Natural killer cell (primary cell): ENCODE measurements at places on chromosomes 1 and 21. TPM values are rescaled to one million over a fixed set of nuclear protein-coding genes. Genes with fewer than 3 reads are reported as not detected.

- H3K4me1 ChIP-seq = no peaks in the 10 kb centered on the region
- DNase-seq = no peak
- no peak overlapping the region for H3K4me3 ChIP-seq
- H3K27ac ChIP-seq = no peak overlapping the region
Observed at GRCh38 chr1:12504601-12505000, 113.4 kb downstream of the DHRS3 start.

GRCh38 chr1:221715321-221716169 lies 26.3 kb downstream of the DUSP10 start:
- no peak for DNase-seq
- no peak overlapping the region for H3K27ac ChIP-seq
- no peak overlapping the region for H3K4me3 ChIP-seq
- H3K27me3 ChIP-seq = no peaks in the 10 kb centered on the region
- H3K36me3 ChIP-seq = no peaks in the 10 kb centered on the region
- peaks cover 54% of the 10 kb centered on the region for H3K4me1 ChIP-seq

The HES3 gene
- total RNA-seq = not detected

GRCh38 chr1:27036718-27037117 lies 24.1 kb upstream of the TENT5B start:
- H3K4me1 ChIP-seq = peaks cover 2% of the 10 kb centered on the region
- DNase-seq = no peak
- no peaks in the 10 kb centered on the region for H3K36me3 ChIP-seq
- H3K27me3 ChIP-seq = no peaks in the 10 kb centered on the region
- H3K27ac ChIP-seq = no peak overlapping the region

DNA sequence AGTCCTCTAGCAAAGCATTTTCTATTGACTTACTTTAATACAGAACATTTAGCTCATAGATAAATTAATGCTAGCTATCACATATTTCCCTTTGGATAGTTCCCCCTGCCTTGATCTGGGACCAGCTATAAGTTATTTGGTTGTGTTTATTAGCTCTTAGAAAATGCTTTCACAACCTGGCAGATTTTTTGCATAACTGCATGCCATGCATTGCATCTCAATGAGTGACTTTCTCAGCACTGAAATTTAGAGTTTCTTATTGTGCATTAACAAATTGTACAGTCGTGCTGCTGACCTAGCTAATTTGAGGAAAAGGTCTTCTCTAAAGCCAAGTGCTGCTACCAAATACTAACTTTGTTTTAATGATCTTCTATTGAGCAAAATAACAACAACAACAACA lies 164.8 kb downstream of the PLPPR5 start:
- H3K4me1 ChIP-seq = no peaks in the 10 kb centered on the region
- H3K4me3 ChIP-seq = no peak overlapping the region
- H3K27ac ChIP-seq = no peak overlapping the region
- DNase-seq = no peak
- no peaks in the 10 kb centered on the region for H3K27me3 ChIP-seq

The ANGPTL3 gene
- not detected for total RNA-seq

The CNKSR1 gene
- total RNA-seq = 1.0 TPM

DNA sequence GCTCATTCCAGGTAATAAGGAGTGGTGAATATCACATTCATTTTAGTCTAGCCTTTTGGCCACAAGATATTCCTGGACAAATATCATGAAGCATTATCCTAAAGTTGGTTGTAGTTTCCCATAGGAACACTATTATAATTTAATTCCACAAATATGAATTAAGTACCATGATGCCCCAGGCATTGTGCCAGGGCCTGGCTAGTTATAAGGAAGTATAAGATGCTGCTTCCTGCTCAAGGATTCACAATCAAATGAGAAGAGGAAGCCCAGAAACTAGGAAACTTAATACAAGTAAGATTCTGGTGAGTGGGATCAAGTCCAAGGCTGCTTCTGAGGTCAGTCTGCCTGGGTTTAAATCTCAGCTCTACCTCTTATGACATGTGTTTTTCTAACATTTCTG lies 30.6 kb upstream of the ZP4 start:
- H3K4me3 ChIP-seq = no peak overlapping the region
- no peaks in the 10 kb centered on the region for H3K4me1 ChIP-seq
- H3K36me3 ChIP-seq = no peaks in the 10 kb centered on the region
- H3K27ac ChIP-seq = no peak overlapping the region
- H3K27me3 ChIP-seq = no peaks in the 10 kb centered on the region

The CD101 gene
- total RNA-seq = 2.5 TPM

GRCh38 chr21:23837564-23837963 lies 1769.7 kb downstream of the MRPL39 start:
- no peak overlapping the region for H3K4me3 ChIP-seq
- H3K36me3 ChIP-seq = no peaks in the 10 kb centered on the region
- no peaks in the 10 kb centered on the region for H3K27me3 ChIP-seq
- DNase-seq = no peak
- no peaks in the 10 kb centered on the region for H3K4me1 ChIP-seq
- no peak overlapping the region for H3K27ac ChIP-seq

DNA sequence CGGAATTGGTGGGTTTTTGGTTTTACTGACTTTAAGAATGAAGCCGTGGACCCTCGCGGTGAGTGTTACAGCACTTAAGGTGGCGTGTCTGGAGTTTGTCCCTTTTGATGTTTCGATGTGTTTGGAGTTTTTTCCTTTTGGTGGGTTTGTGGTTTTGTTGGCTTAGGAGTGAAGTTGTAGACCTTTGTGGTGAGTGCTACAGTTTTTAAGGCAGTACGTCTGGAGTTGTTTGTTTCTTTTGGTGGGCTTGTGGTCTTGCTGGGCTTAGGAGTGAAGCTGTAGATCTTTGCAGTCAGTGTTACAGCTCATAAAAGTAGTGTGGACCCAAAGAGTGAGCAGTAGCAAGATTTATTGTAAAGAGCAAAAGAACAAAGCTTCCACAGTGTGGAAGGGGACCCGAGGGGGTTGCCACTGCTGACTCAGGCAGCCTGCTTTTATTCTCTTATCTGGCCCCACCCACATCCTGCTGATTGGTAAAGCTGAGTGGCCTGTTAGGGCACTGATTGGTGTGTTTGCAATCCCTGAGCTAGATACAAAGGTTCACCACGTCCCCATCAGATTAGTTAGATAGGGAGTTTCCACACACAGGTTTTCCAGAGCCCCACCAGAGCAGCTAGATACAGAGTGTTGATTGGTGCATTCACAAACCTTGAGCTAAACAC lies 20.9 kb downstream of the HENMT1 start:
- H3K36me3 ChIP-seq = peaks cover 7% of the 10 kb centered on the region
- DNase-seq = peak; percentile 58
- H3K27me3 ChIP-seq = no peaks in the 10 kb centered on the region
- H3K4me3 ChIP-seq = no peak overlapping the region
- H3K4me1 ChIP-seq = peaks cover 35% of the 10 kb centered on the region

DNA sequence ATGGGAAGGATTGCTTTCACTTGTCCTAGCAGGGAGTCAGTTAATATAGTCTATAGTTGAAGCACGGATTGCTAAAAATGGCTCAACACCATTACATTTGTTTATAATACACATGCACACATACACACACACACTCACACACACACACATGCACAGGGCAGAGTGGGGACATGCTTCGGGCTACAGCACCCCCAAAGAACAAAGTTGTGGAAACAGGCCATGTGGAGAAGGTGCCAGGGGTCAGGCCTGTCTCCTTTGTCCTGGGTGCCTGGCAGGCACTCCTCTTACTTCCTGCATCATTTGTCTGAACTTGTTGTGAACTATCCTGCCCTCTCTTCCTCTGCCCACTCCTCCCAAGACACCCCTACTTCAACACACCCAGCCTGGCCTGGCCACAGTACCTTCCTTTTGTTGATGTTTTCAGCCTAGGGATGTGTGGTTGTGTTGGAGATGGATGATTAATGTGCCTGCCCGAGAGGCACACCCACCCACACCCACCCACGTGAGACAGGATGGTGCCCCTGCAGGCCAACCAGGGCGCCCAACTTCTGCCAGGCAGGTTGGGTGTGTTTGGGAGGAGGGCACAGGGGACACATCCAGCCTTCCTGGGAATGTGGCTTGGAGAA lies 17.5 kb downstream of the RASSF5 start:
- H3K27me3 ChIP-seq = no peaks in the 10 kb centered on the region
- no peaks in the 10 kb centered on the region for H3K4me1 ChIP-seq

The CACNA1S gene
- total RNA-seq = not detected

The SEC22B gene
- total RNA-seq = 30.5 TPM

- H3K27ac ChIP-seq = no peak overlapping the region
- no peak for DNase-seq
- no peak overlapping the region for H3K4me3 ChIP-seq
- H3K4me1 ChIP-seq = no peaks in the 10 kb centered on the region
Observed at GRCh38 chr1:178470411-178470960, 26.3 kb downstream of the CLEC20A start.

DNA sequence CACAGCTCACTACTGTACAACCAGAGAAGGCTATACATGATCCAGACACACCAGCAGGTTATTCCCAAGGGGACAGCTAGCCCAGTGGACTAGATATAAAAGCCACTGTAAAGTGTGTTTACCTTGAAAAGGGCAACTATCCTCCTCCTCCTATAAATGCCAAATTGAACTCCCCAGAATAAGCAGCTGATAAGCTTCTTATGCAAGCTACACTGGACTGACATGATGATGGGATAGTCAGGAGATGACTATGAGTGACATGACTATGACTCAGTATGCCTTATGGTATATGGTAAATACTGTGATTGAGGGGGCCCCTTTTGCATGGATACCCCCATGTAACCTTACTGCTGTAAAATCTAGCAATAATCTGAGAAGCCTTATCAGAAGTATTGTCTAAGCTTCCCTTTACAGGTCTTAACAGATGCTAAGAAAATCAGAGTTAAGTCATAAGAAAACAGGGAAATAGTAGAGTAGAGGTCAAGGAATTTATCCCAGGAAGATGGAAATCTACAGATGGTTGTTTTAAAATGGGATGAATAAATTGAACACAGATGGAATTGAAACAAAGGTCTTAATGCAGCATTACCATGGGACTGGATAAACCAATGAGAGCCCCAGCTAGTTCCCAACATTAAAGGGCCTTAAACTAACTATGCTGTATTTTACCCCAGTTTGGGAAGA lies 55.8 kb downstream of the TRIM33 start:
- H3K4me3 ChIP-seq = no peak overlapping the region
- no peaks in the 10 kb centered on the region for H3K27me3 ChIP-seq
- H3K36me3 ChIP-seq = peaks cover 44% of the 10 kb centered on the region
- H3K27ac ChIP-seq = no peak overlapping the region
- DNase-seq = no peak

DNA sequence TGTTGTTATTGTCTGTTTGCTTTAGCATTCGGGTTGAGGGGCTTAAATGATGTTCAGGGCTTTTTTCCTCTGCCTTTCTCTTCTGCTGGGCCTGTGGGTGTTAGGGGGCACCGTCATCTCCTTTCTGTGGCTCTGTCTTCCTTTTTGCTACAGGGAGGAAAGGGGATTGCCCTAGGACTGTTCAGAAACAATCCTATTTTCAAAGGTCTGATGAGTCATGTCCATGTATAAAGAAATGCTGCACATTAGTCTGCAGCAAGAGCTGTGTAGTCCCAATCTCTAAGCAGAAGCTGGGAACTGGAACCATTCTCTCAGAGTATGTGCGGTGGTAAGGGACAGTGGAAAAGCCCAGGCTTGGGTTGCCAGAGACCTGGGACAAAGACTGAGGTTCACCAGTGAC lies 462.3 kb downstream of the OMA1 start:
- H3K4me3 ChIP-seq = no peak overlapping the region
- DNase-seq = no peak
- no peak overlapping the region for H3K27ac ChIP-seq
- no peaks in the 10 kb centered on the region for H3K27me3 ChIP-seq

The CLCA1 gene
- not detected for total RNA-seq

The MAP3K21 gene
- 0.14 TPM for total RNA-seq

GRCh38 chr1:57033222-57034001 lies 67.6 kb upstream of the C8B start:
- H3K27me3 ChIP-seq = no peaks in the 10 kb centered on the region
- H3K4me3 ChIP-seq = no peak overlapping the region
- no peaks in the 10 kb centered on the region for H3K4me1 ChIP-seq
- DNase-seq = no peak
- no peaks in the 10 kb centered on the region for H3K36me3 ChIP-seq

The PEX10 gene
- 11.1 TPM for total RNA-seq

GRCh38 chr1:51829058-51829457 lies 49.5 kb downstream of the NRDC start:
- H3K4me3 ChIP-seq = no peak overlapping the region
- H3K27me3 ChIP-seq = no peaks in the 10 kb centered on the region
- DNase-seq = no peak
- H3K27ac ChIP-seq = no peak overlapping the region
- H3K36me3 ChIP-seq = peaks cover 52% of the 10 kb centered on the region

GRCh38 chr1:203304391-203304918 lies 864 bp upstream of the BTG2 start:
- peak overlapping the region; percentile 92 for H3K27ac ChIP-seq
- peaks cover 30% of the 10 kb centered on the region for H3K36me3 ChIP-seq
- DNase-seq = no peak
- no peaks in the 10 kb centered on the region for H3K27me3 ChIP-seq
- peak overlapping the region; percentile 51 for H3K4me3 ChIP-seq

- no peaks in the 10 kb centered on the region for H3K36me3 ChIP-seq
- no peak overlapping the region for H3K4me3 ChIP-seq
- no peak for DNase-seq
- H3K27ac ChIP-seq = no peak overlapping the region
- H3K27me3 ChIP-seq = peaks cover 2% of the 10 kb centered on the region
Observed at GRCh38 chr1:47931395-47931794, 65.8 kb downstream of the TRABD2B start.
